ENCODE measurements at places on chromosomes 3 and 15.

DNA sequence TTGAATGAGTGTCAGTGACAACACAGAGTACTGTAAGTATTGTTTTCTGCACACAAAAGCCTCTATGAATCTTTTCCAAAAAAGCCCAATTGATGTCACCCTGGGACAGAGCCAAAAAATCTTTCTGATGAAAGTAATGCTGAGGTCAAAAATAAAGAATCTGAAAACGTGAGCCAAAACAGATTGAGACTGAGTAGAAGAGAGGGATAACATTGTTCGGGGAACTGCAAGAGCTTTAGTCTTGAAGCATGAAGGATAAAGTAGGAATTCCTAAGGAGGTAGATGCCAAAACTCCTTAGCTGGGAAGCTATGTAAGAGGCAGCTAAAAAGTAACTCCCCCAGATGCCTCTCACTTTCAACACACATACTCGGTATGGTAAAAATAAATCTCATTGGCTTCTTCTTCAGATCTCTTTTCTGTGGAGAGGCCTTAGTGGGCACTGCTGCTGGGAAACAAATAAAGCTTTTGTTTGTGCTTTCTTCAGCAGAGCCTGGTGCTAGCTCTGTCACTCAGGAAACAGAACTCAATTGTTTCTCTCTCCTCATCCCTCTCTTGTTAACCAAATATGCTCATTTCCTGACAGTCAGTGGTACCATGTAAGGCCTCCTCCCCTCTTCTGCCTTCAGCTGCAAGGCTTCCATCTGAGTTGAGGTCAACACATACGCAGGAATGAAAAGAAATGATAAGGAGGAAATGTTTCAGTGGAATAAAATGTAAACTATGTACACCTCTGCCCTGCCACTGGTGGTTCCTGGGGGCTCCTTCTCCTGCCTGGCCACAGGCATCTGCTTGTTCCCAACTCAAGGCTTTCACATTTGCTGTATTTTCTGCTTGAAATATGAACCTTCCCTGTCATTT, 58.1 kb downstream of the CD200 start:
- DNase-seq, result no peak

DNA sequence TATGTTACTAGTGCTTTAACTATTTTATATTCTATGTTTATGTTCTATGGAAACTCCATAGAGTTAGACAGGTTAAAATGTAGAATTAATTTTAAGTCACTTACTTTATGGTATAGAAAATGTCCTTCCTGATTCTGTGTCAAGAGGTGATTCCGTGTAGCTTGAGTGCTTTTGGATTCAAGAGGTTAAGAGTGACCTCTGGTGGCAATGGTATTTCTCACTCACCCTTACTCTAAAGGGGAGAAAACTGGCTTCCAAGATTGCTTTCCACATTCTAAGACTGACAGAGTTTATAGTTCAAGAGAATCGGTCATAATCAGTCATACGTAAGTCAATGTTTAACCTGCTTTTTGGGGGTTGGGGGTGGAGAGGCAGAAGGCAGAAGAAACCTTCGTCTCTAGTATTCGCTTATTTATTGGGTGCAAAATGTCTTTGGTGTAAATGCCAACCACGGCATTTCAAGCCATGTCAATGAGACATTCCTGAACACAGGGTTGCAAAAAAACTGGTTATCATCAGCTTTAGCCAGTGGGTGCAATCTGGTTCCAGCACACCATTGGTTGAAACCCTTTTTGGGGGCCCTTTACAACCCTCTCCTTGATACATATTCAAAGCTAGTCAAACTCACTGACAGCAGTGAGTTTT, 92.0 kb upstream of the VGLL3 start:
- DNase-seq, result no peak

DNA sequence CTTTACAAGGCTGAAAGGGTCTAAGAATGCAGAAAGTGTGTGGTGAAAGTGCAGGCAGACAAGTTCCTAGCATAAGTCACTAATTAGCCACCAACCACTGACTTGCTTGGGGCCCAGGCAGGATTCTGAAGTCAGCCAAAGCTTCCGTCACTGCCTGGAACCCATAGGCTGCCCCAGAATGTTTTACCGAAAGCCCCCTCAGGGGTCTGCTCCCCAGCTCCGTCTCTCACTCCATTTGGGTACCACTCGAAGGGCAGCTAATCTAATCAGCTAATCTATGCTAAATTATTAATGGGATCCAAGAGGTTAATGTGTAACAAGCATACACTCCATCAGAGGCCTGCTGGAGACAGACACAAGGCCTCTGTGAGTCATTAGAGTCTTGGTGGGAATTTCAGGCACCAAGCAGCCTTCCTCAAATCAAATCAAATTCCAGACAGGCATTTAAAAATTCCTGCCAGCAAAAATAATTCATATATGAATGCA, 13.2 kb downstream of the ADAMTS9 start:
- no peak for DNase-seq

- DNase-seq, result no peak
Measured at GRCh38 chr3:113057117-113057516, 66.3 kb downstream of the GTPBP8 start.

DNA sequence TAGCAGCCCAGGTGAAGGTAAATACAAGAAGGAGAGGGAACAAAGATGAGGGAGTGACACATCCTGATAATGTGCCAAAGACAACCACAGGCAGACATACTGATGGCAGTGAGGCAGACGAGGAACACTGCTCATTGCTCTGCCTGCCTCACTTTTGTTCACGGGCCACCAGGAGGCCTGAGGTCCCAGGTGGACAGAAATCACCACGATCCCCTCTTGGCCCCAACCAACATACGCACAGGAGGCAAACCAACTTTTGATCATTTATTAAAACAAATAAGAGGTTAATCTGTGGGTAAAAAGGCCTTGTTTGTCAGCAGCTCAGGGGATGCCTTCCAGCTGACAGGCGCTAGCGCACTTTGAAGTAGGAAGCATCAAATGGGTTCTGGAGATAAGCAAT, 4.2 kb downstream of the ALG1L2 start:
- no peak for DNase-seq

DNA sequence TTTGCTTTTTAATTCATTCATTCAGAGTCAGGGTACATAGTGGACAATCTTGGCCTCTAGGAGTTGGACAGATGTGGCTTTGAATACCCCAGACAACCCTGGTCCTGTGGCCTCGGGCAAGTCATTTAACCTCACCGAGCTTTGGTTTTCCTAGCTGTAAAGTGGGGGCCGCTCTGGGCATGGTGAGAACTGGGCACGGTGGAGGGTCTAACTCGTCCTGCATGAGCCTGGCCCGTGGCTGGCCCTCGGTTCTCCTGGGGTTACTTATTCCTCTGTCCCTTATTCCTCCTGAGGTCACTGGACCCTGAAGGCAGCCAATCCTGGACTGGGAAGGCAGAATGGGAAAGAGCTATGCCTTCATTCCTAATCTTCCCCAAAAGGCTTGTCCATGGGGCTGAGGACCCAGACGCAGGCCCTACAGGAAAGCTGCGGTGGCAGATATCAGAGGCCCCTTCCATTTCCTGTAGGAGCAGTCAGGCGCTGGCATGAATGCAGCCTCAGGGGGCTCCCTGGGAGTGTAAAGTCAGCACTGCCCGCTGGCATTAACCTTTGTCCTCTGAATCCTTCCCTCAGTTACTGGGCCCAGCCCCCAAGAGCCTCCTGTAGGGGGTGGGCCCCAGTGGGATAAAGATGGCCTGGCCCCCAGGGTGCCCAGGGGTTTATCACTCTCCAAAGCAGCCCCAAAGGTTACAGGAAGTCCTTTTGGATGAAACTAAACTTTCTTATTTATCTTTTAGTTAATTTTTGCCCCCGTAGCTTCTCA, 17.9 kb upstream of the SEC13 start:
- DNase-seq, result no peak

- peak; percentile 22 for DNase-seq
Measured at GRCh38 chr15:91854639-91854990, 1.1 kb downstream of the SLCO3A1 start.

DNA sequence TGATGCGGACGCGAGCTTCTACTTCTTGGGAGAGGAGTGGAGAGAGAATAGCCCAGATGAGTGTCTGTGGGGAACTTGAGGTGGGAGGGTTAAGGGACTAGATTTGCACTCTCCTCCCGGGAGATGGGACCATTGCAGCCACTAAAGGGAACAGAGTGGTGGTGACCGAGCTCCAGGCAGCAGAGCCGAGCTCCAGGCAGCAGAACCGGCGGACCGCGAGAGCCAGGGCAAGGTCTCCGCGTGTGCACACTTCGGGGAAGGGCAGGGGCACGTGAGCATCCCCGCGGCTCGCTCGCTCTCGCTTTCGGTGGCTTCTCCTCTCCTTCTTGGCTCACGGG, 1.1 kb downstream of the IGDCC3 start:
- no peak for DNase-seq

DNA sequence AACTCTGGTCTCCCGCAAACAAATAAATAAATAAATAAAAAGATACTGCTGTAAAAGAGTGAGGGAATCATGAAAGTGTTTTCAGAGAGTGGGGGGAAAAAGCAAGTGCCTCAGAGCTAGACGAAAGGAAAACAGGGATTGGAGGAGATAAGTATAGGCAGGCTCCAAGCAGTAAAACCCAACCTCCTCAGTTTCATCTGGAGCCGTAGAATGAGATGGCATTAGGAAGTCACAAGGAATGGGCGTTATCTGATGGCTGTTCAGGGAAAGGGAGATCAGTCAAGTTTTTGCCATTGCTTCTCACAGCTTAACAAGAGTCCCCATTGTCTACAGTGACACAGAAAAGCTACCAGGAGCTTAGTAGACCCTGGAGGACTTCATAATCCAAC, 451.5 kb upstream of the PPP2R3A start:
- no peak for DNase-seq

GRCh38 chr3:128392818-128393544, 73.7 kb downstream of the DNAJB8 start:
- no peak for DNase-seq

DNA sequence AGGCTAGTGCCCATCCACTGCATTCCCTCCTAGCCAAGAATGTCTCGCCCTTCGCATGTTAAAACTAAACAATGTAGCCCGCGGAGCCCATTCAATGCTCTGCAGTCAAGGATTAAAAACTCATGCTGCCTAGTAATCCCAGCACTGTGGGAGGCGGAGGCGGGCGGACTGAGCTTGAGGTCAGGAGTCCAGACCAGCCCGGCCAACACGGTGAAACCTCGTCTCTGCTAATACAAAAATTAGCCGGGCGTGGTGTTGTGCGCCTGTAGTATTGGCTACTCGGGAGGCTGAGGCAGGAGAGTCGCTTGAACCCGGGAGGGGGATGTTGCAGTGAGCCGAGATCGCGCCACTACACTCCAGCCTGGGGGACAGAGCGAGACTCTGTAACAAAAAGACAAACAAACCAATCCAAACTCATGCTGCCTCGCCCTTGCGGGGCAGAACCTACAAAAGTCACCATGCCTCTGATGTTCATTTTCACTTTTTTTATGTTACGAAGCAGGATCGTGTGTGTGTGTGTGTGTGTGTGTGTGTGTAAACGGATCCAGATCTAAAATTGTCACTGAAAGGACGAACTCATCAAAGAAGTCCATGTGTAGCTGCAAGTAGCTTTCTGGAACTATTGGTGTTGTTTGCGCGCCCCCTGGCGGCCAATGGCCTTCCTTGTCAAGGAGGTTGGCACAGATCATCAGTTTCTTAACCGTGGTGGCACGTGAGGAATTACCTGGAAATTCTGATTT, 54.8 kb upstream of the SPESP1 start:
- DNase-seq, result peak; percentile 90

DNA sequence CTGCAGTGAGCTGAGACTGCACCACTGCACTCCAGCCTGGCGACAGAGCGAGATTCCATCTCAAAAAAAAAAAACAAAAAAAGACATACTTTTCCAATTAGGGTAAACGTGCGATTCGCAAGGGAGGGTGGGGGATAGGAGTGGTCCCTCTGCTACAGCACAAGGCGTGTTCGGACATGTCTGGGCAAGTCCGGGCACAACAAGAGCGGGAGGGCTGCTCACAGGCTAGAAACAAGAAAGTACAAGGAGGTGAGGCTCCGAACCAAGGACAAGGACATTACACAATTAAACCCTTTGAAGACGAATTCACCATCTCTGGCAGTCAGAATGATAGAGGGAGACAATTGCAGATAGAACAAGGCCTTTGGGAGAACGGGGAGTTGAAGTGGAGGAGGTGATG, 32.2 kb upstream of the BCL2A1 start:
- DNase-seq, result no peak

DNA sequence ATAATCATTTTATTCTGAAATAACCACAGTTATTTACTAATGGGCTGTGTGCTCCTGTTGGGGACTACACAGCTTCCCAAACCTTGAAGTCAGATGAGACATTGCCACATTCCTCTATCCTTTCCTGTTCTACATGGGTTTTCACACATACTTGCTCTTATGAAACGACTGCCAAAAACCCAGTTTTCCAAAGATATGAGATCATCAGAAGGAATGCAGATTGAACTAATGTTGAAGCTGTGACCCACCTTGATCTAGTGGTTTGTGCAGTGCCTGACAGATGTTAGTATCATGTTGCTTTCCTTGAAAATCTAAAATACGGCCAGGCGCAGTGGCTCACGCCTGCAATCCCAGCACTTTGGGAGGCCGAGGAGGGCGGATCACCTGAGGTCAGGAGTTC, 144.6 kb downstream of the VGLL4 start:
- no peak for DNase-seq

DNA sequence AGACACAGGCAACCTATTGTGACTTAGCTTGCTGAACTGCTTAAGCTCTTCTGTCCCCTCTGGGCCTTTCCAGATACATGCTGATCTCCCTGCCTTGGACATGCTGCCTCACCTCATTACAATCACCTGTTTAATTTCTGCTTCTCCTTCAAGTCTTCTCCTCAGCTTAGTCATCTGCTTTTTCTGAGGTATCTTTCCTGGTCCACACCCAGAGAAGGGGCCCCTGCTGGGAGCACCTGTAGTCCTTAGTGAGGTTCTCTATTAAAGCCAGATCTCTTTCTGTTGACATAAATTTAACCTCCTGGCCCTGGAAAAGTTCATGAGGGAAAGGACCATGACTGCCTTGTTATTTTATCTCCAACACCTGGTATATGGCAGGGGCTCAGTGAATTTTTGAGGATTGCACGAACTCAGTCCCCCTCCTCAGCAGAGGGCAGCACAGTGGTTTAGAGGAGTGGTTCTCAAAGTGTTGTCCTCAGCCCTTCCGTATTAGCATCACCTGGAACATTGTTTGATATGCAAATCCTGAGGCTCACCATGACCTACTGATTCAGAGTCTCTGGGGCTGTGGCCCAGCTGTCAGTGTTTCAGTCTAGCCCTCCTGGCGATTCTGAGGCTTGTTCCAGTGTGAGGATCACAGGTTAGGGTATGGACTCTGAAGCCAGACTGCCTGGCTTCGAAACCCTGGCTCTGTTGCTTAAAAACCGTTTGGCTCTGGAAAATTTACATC, 12.7 kb downstream of the COL6A6 start:
- DNase-seq, result no peak

All from effector memory CD8-positive, alpha-beta T cell (primary cell).